Activated CD8-positive, alpha-beta memory T cell treated with anti-CD3 and anti-CD28 coated beads for 4 hours (primary cell): ENCODE measurements at places on chromosomes 11 and 22.
A peak's percentile ranks its signal among the peaks of the same experiment; 100 is the strongest.

GRCh38 chr22:49460592-49461281 lies 366.9 kb downstream of the BRD1 start:
- DNase-seq, result no peak

DNA sequence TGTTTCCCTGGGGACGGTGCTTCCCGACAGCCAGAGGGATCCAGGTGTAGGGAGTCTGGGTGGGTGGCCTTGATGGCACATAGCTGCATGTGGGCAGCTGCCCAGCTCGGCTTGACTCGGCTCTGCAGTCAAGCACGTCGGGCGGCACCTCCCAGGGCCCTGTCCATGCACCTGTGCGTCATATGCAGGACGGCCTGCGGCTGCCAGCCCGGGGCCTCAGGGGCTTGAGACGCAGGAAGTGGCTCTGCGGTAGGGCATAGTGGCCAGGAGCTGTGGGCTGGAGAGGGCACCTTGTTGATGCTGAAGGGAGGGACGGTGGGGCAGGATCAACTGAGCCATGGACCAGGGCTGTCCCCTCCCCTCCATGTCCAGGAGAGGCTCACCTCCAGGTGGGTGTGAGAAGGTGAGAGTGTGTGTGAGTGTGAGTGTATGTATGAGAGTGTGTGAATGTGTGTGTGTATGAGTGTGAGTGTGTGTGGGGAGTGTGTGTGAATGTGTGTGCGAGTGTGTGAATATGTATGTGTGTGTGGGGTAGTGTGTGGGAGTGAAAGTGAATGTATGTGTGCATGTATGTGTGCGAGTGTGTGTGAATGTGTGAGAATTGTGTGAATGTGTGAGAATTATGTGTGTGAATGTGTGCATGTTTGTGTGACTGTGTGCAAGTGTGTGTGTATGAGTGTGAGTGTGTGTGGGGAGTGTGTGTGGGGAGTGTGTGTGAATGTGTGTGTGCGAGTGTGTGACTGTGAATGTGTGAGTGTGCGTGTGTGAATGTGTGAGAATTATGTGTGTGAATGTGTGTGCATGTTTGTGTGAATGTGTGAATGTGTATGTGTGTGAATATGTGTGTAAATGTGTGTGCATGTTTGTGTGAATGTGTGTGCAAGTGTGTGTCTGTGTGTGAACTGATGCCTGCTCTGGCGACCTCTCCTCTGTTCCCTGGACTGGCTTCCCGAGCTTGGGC lies 5.7 kb upstream of the SUN2 start:
- no peak for DNase-seq

- no peak for DNase-seq
These were observed 946.3 kb upstream of the CCDC90B start for GRCh38 chr11:84232511-84232910.

- DNase-seq, result no peak
These were observed 317.5 kb upstream of the ZC3H12C start for GRCh38 chr11:109775686-109776085.

DNA sequence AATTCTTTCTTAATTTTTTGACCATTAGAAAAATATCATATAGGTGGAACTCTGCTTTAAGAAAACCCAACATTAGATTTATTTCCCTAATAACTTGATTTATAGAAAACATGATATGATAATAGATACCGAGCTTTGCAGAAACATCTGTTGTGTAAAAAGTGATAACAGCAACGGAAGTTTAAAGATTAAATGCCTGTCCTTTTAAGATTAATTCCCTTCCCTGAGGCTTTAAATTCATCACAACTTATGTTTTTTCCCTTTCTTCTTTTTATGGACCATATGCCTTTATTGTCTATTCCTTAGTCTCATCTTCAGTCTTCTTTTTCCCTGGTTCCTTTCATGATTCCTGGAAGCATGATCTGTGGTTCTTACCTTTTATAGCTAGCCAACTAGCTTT lies 1.9 kb downstream of the USP47 start:
- DNase-seq, result no peak

DNA sequence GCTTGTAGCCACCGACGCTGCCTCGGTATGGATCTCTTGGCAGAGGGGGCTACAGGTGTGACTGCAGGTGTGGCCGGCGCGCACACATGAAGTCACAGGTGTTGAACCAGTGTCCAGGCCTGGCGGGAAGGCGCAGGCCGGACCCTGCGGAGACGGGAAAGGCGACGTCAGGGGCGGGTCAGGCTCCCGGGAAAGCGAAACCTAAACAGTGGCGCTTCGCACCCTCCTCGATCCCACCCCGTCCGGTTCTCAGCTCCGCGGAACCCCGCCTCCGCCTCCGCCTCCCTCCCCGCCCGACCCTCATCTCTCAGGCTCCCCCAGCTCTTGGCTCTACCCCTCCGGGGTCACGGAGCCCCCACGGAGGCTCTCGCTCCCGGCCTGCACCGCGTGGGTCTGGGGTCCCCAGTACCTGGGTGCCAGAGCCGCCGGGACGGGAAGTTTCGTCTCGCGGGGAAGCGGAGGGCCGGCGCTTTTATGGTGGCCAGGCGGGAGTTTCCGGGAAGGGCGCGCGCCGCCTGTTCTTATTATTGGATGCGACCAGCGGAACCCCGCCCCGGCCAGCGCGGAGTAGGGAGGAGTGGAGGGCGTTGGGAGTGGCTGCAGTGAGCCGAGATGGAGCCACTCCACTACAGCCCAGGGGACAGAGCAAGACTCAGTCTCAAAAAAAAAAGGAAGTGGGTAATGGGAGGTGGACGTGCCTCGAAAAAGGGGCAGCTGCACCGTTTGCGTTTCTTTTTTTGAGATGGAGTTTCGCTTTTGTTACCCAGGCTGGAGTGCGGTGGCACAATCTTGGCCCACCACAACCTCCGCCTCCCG lies at the start of gene IRF7:
Gene IRF7 (minus strand): TSS at position 447 of the 816 bp plus-strand sequence. CDS start 586 bp downstream, outside the sequence.
- DNase-seq, result peak; percentile 74

DNA sequence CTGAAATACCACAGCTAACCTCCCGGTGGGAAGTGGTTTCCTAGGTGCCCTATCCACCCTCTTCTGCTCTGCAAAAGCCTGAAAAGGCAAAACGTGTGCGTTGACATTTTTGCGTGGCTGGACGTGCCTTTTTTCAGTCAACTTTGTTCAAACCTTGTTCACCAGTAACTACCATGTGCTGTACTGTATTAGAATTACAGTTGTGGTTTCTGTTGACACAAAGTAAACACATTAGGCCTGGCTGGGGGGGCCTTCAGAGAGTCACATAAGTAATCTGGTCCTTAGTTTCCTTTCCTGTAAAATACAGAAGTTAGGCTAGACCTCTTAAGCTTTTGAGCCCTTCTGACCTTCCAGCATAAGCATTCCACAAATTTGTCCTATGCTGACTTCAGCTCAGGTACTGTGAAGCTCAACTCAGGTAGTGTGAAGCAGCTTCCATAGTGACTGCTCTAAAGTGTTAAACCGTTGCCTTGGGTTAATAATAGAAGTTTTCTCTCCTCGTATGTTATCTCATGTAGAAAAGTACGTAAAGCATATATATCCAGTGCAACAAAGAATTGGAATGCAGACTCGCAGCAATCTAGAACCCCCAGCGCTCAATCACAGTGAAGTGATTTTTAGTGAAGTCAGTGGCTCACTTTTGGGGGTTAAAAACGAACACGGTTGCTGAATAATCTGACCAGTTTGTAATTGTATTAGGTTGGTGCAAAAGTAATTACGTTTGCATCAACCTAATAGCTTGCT lies 1.8 kb downstream of the EWSR1 start:
- no peak for DNase-seq

DNA sequence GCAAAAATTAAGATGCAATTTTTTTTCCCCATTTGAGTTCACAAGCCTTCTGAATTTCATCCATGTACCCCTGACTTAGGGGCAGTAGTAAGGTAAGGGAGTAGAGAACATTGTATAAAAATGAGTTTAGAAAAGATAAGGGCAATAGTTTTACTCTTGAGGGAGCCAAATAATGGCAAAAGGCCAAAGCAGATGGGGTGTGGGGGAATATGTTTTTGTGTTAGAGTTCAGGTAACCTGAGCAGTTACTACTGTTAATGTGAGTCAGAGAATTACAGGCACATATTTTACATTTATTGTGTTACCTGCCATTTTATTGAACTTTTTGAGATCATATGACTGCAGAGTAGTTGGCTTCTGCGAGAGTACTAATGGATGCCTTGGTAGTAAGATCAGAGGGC lies 3.1 kb downstream of the EED start:
- no peak for DNase-seq

- DNase-seq, result no peak
These were observed 157.3 kb downstream of the AASDHPPT start for GRCh38 chr11:106234794-106235193.

- DNase-seq, result no peak
These were observed 52.5 kb upstream of the PRSS23 start for GRCh38 chr11:86747801-86748200.

GRCh38 chr11:17746096-17746495 lies 11.5 kb downstream of the KCNC1 start:
- DNase-seq, result no peak

DNA sequence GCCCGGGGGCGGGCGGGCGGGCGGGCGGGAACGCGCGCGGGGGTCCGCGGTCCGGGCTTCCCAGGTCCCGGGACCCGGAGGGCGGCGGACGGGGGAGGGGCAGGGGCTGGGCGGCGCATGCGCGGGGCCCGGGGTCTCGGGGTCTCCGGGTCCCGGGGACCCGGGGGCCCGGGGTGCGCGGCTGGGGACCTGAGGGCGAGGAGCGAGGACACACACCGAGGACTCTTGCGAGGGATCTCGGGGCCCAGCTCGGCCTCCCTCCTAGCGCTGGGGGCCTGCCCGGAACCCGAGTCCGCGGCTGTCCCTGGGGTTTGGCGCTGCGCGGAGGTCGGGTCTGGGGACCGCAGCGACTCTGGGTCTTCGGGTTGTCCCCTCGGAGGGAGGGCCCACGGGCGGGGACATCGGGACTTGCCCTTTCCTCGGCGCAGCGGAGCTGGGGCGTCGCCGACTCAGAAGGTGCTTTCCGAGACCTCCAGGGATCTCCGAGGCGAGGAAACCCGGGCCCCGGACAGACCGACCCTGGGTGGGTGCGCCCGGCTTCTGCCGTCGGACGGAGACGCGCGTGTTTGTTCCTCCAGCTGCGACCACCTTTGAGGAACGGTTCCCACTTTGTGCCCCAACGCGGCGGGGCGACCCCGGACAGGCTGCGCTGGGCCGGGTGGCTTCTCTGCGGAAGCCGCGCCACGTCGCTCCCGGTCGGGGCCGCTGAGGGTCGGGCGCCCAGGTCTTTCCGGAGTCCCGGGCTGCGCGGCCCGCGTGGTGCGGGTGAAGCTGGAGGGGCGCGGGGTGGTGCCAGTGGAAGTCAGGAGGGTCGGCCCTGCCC lies 540 bp downstream of the PPARA start:
- DNase-seq, result peak; percentile 36

GRCh38 chr22:44599500-44600140 lies 101.6 kb upstream of the RTL6 start:
- DNase-seq, result no peak

GRCh38 chr22:43554259-43554636 lies 142.4 kb downstream of the MPPED1 start:
- no peak for DNase-seq

- no peak for DNase-seq
These were observed 40.7 kb upstream of the CLMP start for GRCh38 chr11:123235656-123236261.

DNA sequence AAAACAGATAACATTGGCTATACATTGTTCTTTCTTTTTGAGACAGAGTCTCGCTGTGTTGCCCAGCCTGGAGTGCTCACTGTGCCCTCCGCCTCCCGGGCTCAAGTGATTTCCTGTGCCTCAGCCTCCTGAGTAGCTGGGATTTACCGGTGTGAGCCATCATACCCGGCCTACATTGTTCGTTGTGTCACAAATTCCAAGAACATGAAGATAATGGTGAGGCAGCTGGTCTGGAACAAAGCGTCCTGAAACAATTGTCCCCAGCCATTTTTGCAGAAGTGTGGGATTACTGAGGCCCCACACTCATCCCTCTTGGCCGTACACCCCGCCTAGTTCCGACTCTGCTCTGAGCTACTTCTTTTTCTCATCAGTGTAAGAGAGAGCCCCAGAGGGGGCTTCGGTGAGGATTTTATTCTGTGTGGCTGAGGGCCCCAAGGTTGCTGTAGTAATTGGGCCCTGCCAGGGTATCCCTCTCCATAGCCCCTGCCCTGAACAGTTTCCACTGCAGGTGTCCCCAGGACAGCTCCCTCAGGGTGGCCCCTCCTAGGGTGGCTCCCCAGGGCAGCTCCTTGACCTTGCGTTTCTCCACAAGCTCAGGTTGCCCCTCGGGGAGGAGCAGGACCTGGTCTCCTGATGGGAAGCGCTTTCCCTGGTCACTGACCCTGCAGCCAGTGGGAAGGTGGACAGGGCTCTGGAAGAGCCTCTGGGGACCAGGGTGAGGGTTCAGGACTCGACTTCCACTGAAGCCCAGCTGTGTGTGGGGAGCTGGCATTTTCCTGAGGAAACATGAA lies 13.1 kb upstream of the ARSA start:
- no peak for DNase-seq

DNA sequence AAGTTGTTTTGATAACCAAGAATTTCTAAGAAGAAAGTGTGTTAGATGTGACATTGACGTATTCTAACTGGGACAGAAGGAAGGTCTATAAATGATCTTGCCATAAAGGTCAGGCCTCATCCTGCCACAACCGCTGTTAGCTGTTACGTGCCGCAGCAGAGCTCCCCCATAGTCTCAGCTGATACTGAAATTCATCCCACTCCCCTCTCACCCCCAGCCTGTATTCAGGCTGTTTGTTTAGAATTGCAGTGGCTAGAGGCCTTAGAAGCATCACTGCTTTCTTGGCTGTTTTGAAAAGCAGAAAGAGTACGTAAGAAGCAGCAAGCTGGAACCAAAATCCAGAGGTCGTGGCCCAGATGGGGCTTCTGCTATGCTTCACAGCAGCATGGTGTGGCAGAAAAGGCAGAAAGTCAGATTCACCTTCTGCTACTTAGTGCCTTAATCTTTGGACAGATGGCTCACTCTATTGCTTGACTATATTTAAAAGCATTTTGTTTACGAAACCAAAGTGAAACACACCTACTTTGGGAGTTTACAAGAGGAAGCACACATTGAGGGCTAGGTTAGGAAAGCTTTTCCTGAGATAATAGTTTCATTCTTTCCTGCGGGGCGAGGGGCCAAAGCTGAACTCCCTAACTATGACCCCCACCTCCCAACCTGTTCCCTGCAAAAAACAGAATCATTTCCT lies 950 bp upstream of the LAYN start:
- DNase-seq, result no peak

DNA sequence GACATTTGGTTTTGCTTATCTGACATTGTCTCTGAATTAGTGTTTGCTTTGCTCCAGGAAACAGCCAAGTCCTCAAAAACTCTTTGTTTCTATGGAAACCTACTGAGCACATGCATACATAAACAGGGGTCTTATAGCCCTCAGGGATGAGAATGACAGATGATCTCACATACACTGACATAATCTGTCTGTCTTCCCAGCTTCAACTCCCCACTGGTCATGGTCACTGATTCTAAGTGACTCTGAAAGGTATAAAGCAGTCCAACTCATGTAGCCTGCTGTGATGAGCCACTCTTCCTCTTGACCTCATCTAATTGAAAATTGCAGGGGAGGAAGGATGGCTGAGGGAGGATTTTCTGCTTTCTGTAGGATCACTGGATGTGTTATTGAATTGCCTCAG lies 12.6 kb downstream of the ZNF143 start:
- DNase-seq, result no peak

GRCh38 chr11:119339589-119340334 lies 921 bp downstream of the C1QTNF5 start:
- no peak for DNase-seq

GRCh38 chr11:121334973-121335710 lies 42.6 kb downstream of the SC5D start:
- DNase-seq, result no peak
